ENCODE measurements at places on chromosomes 3 and 15.

DNA sequence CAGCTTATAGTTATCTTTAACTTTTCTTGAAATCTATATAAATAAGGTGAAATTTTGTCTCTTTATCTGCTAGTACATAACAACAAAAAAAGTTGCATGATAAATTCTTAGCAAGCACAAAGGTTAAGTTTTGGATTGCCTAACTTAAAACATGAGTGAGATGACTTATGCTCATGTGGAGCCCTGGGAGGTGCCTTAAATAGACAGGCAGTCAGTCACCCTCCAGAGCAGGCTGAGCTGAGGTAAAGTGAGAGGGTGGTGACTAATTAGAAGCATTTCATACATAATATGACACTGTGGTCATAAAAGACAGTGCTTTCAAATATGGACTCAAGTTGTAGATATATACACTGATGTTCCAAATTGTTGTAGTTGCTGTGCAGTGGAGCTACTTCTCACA is 14.6 kb upstream of the MME start:
- DNase-seq = no peak

- peak; percentile 69 for DNase-seq
Measured at GRCh38 chr15:88166082-88166993, 90.2 kb downstream of the NTRK3 start.

GRCh38 chr3:135419155-135419554 is 546.4 kb upstream of the PPP2R3A start:
- DNase-seq = no peak

DNA sequence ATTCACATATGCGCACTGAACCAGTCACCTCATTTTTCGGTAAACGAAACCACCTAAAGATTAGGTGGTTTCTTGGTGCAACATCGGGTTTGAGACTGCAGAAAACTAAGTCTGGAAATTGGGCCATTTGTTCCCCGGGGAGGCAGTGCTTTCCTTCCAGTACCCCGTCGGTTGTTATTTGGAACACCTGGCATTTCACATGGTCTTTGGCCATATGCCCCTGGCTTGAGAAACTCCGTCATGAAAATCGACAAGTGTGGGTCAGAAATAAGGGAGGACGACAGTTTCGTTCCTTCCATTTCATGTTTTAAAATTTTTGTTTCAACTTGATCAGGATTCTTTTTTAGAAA is 544 bp upstream of the GATM start:
- no peak for DNase-seq

GRCh38 chr15:81338170-81339007 is 14.4 kb upstream of the STARD5 start:
- DNase-seq = no peak

DNA sequence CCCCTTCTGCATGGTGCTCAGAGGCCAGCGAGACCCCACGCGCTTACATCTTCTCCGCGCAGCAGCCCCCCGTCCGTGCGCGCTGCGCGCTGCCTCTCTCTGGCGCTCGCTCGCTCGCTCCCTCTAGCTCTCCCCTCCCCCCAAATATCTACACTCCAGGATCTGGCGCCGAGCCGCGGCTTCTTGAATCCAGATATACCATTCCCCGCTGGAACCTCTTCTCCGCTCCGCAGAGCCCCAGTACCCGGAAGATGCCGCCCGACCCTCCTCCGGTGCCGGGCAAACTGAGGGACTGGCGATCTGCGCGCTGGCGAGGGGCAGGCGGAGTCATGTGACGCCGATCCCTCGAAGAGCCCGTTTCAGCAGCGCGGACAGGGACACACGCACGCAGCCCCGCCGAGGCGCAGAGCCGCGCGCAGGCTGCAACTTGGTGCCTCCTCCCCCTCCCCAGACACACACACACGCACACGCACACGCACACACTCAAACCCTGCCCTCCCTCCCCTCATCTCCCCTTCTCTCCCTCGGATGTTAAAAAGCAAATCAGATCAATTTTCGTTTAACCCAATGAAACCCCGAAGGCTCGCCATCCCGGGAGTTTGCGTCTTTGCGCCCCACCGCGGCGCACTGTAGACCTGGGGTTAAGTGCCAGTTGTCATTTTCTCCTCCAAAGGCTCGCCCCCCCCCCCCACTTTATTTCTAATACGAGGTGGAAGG is at the start of gene RASGRF1:
Gene RASGRF1, minus strand, starts transcription at position 294 of the 717 bp plus-strand sequence. Its CDS starts 282 bp downstream, at position 12.
- no peak for DNase-seq

DNA sequence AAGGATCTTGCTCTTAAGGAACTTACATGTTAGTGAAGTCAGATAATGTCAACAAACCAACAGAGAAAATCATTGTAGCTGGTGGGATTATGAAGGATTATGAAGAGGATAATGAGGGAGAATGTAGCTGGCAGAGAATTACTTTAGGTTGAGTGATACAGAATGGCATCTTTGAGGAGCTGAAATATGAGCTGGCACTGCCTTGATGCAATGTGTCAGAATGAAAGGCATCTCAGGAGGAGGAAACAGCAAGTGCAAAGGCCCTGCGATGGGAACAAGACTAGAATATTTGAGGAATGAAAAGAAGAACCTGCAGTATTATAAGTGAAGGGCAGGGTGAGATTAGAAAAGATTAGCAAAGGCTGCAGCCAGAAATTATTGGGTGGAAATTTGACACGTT is 237.2 kb upstream of the ADAMTS9 start:
- no peak for DNase-seq

GRCh38 chr3:111967651-111968274 is 11.1 kb upstream of the ABHD10 start:
- DNase-seq = peak; percentile 71

DNA sequence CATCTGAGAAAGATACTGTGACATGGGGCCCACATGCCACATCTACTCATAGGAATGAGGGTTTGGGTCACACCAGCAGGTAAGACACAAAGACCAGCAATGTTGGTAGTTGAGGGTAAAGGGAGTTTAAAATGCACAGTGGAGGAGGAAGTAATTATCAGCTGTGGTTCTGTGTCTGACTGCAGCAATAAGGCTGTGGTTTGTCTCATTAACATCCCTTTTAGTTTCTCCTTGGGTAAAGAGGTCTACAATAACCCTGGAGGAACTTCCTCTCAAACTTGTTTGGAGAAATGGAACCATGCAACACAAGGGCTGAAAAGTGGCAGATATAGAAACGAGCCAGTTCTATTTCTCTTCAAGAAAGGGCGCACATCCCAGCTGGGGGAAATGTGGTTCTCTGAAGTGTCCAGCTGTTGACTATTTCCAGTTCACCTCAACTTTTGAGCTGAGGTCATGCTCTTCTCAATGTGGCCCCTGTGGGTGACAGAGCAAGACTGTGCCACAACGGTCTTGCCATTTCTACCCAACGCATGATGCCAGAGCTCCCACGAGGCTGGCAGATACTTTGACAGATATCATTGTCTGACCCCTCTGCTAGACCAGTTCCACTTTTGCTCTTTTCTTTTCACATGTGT is 234.3 kb downstream of the SQOR start:
- no peak for DNase-seq

- DNase-seq = no peak
Measured at GRCh38 chr3:51963951-51964451, 3.3 kb downstream of the PCBP4 start.

DNA sequence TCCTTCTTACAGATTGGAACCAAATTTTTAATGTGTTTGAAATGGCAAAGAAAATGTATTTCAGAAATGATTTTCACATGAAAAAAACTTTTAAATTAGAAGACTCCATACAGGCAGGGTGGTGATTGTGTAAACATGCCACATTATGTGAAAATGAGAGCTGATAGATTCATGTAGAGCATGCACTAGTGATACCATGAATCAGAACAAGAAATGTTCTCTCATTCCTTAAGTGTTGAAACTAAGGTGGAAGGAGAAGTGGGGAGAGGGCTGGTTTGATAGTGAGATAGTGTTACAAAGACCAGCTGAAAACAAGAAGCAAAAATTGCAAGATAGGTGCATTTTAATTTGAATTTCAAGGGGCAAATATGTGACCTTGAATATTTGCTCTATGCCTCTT is 100.3 kb downstream of the CCNL1 start:
- no peak for DNase-seq

DNA sequence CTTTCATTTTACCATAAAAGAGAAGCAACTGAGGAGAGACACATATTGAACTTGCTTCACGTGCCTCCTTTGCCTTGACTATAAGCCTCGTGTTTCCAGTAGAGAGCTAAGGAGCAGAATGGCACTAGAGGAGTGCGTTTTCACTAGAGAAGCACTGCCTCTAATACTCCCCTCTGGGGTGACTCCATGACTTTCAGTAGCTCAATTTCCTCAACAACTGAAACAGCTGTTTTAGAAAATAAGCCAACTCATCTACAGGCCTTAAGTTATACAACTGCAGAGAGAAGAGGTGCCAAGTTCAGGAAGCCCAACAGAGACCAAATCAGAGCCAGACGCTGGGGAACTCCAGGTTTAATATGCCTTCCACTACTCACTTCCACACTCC is 1.9 kb downstream of the UBP1 start:
- DNase-seq = no peak

GRCh38 chr3:45868213-45868612 is 18.1 kb upstream of the CCR9 start:
- DNase-seq = no peak

DNA sequence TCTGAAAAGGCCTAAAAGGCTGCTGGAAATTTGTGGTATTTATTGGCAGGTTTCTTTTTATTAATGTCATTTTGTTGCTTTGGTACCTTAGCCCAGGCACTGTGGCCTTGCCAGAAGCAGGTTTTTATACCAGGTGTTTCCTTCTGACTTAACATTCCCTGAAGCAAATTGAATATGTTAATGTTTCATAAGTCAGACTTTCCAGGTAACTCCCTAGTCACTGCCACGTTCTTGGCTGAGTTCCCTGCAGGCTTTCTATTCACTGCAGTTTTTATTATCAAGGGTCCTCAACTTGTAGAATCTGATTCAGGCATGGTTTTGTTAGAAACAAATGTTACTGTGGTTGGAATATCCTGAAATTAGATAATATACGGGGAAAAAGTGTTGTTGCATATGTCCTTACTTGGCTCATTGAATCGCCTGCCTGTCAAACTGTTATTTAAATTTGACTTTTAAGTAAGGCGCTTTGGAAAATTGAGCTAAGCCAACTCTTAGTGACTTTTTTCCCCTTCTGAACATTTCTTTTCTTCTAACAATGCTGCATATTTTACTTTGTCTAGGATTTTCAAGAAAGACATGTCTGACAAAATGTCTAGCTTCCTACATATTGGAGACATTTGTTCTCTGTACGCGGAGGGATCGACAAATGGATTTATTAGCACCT is 22.9 kb downstream of the ITPR1 start:
- no peak for DNase-seq

- no peak for DNase-seq
Measured at GRCh38 chr3:153666991-153667740, 454.0 kb upstream of the ARHGEF26 start.

DNA sequence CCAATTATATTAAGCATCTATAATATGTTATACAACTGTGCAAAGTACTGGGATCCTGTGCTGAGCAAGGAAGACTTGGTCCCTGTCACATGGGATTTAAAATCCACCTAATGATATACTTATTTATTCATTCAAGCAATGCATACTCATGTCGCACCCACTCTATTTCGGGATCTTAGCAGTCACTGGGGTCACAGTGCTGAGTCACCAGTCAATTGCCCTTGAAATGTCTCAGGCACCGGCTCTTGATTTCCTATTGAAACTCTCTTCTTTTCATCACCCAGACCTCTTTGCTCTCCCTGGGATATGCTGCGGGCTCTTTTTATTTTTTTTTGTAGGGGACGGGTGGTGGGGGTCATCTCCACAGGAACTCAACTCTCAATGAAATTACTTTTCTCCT is 194.5 kb upstream of the GAP43 start:
- DNase-seq = no peak

- DNase-seq = no peak
Measured at GRCh38 chr3:157195965-157196364, 36.0 kb upstream of the CCNL1 start.

DNA sequence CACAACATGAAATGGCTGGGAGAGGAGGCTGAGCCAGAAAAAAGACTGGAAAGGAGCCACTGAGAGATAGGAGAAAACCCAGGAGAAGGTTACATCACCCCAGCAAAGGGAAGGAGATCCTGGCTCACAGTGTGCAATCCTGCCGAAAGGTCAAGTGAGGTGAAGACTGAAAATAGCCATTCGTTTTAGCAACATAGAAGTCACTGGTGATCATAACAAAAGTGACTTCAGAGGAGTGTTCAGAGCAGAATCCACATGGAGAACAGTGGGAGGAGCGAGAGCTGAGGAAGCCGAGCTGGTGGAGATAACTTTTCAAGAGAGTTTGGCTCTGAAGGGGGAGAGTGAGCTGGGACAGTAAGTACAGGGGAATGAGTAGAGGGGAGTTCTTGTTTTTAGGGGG is 5.4 kb upstream of the HEG1 start:
- no peak for DNase-seq

DNA sequence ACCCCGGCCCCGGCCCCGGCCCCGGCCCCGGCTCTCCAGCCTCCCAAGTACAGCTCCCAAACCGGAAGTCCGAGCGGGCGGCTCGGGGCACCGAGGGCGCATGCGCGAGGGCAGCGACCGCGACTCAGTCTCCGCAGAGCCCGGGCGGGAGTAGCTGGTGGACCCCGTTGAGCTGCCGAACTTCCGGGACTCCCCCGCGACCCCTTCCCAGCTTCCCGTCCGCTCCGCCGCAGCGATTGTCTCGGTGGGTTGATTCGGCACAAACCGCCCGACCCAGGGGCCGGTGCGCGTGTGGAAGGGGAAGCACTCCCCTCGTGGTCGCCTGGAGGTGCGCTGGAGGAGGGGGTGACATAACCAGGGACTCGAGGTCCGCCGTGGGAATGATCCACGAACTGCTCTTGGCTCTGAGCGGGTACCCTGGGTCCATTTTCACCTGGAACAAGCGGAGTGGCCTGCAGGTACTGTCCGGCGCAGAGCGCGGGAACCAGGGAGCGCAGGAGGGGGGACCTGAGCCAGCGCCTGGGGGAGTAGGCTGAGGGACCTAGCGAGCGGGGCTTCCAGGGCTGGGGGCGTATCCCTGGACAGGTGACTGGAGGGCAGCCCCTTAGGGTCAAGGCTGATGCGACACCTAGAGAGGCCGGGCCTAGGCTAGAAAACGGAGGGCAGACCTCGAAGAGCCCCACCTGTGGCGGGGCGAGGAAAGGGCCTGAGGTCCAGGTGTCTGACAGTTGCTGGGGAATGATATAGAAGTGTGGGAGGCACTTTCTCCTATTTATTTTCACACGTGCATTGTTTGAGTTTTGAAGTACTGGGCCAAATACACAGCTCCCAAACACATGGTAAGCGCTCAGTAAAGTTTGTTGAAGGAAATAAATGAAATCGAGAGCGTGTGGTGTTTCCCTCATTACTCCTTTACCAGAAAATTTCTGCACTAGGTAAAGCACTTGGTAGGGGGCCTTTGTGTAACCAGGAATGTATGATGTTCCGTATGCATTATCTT is at the start of the genes TUBGCP4 and ZSCAN29:
Gene TUBGCP4, plus strand, starts transcription at position 127 of the 1,000 bp plus-strand sequence. Its CDS starts 254 bp downstream, at position 381.
Gene ZSCAN29, minus strand, starts transcription at position 69 of the 1,000 bp plus-strand sequence. CDS start 1,130 bp downstream, outside the sequence.
- peak; percentile 87 for DNase-seq

DNA sequence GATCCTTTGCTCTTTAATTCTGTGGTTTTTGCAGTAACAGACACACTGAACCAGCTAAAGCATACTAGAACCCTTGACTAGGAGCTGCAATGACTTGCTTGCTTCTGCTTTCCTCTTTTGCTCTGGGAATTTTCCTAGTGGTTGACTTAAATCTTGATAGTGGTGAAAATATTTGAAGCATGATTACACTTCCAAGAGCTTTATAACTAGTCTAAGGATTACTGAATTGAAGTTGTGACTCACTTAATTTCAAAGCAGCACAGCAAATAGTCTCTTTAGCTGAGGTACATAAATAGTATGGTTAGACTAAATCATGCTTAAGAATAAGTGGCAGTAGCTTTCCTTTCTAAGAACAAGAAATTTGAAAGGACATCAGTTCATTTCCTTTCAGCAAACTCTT is 513.5 kb upstream of the GBE1 start:
- DNase-seq = no peak
